OCI-LY7 (cell line): ENCODE measurements at places on chromosomes 4 and X. TPM values are rescaled to one million over a fixed set of nuclear protein-coding genes. Genes with fewer than 3 reads are reported as not detected.

The HSD17B13 gene
- total RNA-seq: 0.20 TPM in 1 of 2 replicates, not detected in the other

The IQCM gene
- total RNA-seq: not detected in 2 replicates

The RLIM gene
- total RNA-seq: 30.8 and 31.7 TPM in 2 replicates

The SMIM14 gene
- total RNA-seq: 1.1 and 1.8 TPM in 2 replicates

The CENPVL1 gene
- not detected in 2 replicates for total RNA-seq

The PWWP3B gene
- not detected in 2 replicates for total RNA-seq

The TMPRSS11B gene
- not detected in 2 replicates for total RNA-seq

The UGT8 gene
- total RNA-seq: 18.5 and 20.7 TPM in 2 replicates

The GABRB1 gene
- total RNA-seq: not detected in 2 replicates

The FATE1 gene
- total RNA-seq: not detected in 2 replicates

The TMSB15B gene
- total RNA-seq: 23.6 and 24.3 TPM in 2 replicates

The MAGEA2 gene
- total RNA-seq: not detected in 2 replicates

The ETDC gene
- total RNA-seq: not detected in 2 replicates

The TCP11X2 gene
- not detected in 2 replicates for total RNA-seq
